ENCODE measurements at places on chromosomes 6 and 20.

DNA sequence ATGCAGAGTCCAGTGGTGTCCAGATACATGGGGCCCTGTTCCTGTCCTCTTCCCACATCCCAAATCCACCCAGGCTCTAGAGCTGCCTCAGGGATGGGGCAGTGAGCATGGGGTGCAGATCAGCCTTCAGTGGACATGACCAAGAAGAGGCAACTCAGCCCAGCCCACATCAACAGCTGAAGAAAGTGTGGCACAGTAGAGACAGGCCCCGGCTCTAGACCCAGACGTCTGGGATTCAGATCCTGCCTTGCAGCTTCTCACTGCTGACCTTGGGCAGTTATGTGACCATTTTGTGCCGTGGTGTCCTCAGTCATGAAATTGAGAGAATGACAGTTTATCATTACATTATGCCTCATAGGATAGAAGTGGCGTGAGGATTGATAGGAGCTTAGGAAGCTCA is 54.6 kb upstream of the CST7 start:
- no peak overlapping the region for H3K4me3 ChIP-seq
- no peak for DNase-seq
- no peaks in the 10 kb centered on the region for H3K4me1 ChIP-seq
- no peaks in the 10 kb centered on the region for H3K36me3 ChIP-seq
- no peaks in the 10 kb centered on the region for H3K27me3 ChIP-seq

- peaks cover 28% of the 10 kb centered on the region for H3K4me1 ChIP-seq
- peak overlapping the region; percentile 93 for H3K4me3 ChIP-seq
- no peaks in the 10 kb centered on the region for H3K27me3 ChIP-seq
- no peak for DNase-seq
These were observed 1.2 kb downstream of the AAR2 start for GRCh38 chr20:36237477-36237876.

DNA sequence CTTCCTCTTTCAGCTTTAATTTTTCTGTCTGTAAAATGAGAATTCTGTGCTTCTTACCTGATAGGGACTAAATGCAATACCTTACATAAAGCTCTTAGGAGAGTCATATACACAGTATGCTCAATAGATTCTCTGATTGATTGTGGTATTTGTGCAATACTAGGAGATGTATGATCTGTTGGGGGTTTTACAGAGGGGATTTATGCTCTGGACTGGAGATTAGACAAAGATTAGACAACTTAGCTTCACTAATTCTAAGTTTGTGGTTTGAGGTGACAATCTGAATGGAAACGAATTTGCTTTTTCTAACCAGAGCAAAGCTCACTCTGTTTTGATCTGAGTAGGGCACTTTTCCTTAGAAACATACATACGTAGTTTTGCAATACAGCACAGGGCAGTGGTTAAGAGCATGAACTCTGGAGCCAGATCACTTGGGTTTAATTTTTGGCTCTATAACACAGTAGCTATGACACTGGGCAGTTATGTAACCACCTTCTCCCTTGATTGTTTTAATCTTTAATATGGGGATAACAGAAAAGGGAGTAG is 126.2 kb downstream of the RNF144B start:
- no peaks in the 10 kb centered on the region for H3K27me3 ChIP-seq
- no peaks in the 10 kb centered on the region for H3K36me3 ChIP-seq
- DNase-seq, result no peak
- no peak overlapping the region for H3K27ac ChIP-seq
- no peak overlapping the region for H3K4me3 ChIP-seq
- peaks cover 9% of the 10 kb centered on the region for H3K4me1 ChIP-seq

- no peak for DNase-seq
- H3K4me1 ChIP-seq, result no peaks in the 10 kb centered on the region
- no peaks in the 10 kb centered on the region for H3K36me3 ChIP-seq
- H3K4me3 ChIP-seq, result no peak overlapping the region
- H3K27ac ChIP-seq, result no peak overlapping the region
- H3K27me3 ChIP-seq, result no peaks in the 10 kb centered on the region
These were observed 147.5 kb downstream of the ERMARD start for GRCh38 chr6:169898788-169899480.

DNA sequence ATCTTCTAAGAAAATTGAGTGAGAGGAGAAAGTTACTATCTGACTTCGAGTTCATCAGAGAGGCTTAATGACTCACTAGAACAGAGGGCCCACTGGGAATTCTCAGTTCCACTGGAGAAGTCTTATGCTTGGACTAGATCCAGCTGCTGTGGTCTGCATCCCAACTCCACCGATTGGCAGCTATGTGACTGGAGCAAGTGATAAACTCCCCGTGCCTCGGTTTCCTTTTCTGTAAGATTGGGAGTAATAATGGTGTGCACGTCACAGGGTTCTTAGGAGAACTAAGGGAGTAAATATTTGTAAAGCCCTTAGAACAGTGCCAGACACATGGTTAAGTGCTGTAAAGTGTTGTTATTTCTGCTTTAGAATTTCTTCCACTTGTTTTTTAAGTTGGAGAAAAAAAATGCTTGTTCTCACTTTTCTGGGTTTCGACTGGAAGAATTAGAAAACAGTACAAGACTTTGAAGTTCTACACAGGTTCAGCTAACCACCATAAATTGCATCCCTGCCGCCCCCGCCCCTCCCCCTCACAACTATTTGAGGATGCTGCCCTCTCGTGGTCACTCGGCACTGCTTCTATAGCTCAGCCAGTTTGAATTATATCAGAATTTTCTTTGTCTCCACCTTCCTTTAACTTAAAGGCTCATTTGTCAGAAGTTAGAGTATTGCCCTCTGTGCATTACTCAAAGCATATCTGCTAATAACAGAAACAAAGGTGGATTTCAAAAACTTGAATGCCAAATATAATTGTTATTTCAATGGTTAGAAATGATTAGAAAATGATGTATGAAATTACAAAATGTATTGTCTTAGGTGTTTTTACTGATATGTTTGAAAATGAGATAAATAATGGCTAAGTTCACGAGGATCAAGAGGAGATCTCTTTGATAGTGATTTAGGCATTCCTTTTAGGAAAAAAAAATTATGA is 95.0 kb upstream of the IFNGR1 start:
- no peak overlapping the region for H3K27ac ChIP-seq
- no peaks in the 10 kb centered on the region for H3K36me3 ChIP-seq
- no peaks in the 10 kb centered on the region for H3K27me3 ChIP-seq
- DNase-seq, result peak; percentile 43

GRCh38 chr6:150418827-150419594 is 50.2 kb downstream of the IYD start:
- H3K4me1 ChIP-seq, result no peaks in the 10 kb centered on the region
- DNase-seq, result no peak
- H3K4me3 ChIP-seq, result peak overlapping the region; percentile 75
- H3K36me3 ChIP-seq, result no peaks in the 10 kb centered on the region

DNA sequence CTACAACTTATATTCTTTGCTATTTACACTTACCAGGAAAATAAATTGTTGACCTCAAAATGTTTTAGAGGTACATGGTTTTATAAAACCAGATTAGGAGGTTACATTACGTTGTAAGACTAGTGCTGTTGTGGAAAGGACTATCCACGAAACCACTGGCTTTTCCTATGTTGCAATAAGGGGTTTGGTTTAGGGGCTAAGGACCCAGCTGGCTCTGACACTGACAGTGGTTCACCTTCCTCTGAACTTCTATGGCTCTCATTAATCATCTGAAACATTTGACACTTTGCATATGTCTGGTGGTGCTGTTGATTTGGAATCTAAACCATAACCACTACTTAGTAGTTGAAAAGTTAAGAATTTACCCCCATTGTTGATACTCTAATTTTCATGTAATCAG is 186.7 kb downstream of the NKAIN2 start:
- H3K36me3 ChIP-seq, result no peaks in the 10 kb centered on the region
- no peaks in the 10 kb centered on the region for H3K4me1 ChIP-seq
- no peak for DNase-seq

DNA sequence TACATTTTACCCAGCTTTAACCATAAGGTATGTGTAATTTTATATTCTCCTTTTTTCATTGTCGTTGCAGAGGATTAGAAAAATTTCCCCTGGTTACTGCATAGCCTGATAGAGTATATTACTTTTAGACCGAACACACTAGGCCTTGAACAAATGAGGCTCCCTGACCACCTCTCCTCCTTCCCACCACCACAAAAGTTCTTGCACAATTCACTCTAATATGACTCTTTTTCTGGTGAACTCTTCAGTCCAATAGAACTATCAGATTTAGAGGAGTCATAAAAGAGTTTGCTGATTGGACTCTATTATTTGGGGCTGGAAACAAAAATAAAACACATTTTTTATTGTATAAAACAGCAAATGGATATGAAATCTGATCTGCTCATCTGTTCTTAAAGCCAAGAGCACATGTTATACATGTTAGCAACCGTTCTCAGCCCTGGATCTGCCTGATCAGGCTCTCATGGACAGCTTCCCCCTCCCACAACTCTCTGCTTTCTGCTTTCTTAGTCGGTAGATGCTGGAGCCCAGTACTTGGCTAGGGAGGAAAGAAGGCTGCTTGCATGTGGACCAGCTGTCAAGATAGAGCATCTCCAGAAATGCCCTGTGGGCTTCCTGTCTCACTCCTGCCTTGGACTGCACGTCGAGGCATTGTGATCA is 83.5 kb downstream of the CD164 start:
- H3K4me1 ChIP-seq, result peaks cover 72% of the 10 kb centered on the region
- peak overlapping the region; percentile 91 for H3K27ac ChIP-seq
- DNase-seq, result no peak
- H3K4me3 ChIP-seq, result no peak overlapping the region

DNA sequence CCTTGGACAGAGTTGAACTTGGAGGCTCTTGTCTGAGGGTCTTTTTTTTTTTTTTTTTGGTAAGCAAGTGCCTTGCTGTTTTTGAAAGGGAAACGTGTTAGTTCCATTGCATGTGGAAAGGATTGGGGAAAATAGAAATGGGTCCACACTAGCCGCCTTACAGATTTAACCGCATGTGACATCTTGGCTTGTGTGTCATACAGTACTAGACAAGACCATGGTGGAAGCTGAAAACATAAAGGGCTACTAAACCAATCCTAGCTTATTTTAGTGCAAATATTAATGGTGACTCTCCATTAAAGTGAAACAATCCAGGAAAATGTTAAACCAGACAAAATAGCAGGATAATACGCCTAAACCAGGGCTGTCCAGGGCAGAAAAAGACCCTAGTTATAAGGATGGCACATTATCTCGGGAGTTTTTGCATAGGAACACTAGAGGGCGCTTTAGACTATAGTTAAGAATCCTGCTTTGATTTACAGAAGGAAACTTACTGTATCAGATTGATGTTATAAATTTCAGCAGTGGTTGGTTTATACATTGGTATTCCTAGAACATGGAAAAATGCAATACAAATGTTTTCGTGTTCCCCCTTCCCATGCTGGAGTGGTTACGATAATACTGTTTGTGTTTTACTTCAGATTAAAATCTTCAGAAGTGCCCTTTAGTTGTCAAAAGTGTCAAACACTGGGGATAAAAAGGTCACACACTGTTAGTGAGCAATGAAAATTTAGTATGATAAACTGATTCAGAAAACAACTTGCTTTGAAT is 59.8 kb upstream of the DEK start:
- H3K36me3 ChIP-seq, result no peaks in the 10 kb centered on the region
- no peak overlapping the region for H3K27ac ChIP-seq
- peaks cover 14% of the 10 kb centered on the region for H3K4me1 ChIP-seq
- no peak overlapping the region for H3K4me3 ChIP-seq
- no peaks in the 10 kb centered on the region for H3K27me3 ChIP-seq

Data from thoracic aorta (tissue), 2 donors.